ENCODE measurements at places on chromosomes 4 and X.

GRCh38 chr4:101756181-101756580, 34.3 kb upstream of the BANK1 start:
- no peak for DNase-seq

- peak; percentile 21 for DNase-seq
These were observed 28.6 kb downstream of the AFAP1 start for GRCh38 chr4:7910952-7911578.

DNA sequence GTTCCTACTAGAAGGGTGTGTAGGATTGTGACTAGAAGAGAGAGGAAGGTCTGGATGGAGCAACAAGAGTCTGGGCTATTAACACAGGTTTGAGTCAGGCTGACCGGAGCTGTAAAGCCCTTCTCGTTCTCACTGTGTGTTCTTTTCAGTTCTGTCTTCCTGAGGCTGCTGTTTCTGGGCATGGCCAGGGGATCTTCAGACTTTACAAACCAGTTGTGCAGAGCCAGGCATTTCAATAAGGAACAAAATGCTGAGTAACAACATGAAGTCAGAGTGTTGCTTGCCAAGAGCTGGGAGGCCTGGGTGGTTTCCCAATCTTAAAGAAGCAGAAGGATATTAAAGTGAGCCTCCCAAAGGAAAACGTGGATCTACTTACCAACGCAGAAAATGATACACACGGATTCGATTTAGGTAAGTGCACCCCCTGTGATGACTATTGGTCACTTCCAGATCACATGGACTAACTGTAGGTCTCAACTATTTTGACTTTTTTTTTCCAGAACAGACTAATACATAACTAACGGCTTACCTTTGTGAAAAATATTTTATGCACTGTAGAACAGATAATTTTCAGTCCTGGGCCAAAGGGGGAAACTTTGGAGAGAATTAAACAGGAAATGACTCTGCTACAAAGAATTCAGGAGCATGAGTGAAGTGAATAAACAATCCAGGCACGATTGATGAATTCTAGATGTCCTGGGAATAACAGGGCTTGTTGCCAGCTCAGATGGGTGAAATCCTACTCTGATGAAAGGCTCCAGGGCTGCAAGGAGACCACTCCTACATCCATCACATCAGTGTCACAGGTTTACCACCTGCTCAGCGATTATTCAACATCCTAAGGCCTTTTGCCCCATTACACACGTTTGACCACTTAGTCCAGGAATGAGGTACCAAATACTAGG, 94.5 kb downstream of the ANXA3 start:
- DNase-seq, result no peak

DNA sequence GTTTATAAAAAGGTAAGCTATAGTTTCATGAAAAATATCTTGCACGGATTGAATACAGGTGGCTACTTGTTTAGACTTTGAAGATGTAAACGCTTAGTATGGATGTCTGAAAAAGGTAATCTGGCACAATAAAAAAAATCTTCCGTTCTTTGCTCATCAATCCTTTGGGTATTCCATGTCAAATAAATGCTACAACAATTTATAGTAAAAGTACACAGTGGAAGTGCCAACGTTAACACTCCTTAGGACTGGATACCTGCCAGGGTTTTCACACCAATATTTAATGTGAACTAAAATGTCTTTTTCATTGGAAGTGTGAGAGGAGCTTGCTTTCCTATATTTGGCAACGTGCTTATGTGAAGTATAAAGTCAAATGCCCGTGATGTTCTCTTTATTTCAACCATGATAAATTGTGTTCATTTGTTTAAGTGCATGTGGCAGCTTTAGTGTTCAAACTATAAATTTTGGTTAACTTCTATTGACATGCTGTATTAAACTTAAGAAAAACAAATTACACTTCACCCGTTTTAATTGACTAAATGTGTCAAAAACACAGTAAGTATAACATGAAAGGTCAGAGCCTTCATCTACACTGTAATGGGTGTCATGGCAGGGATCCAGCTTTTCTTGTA, 121.7 kb upstream of the HAND2 start:
- no peak for DNase-seq

GRCh38 chr4:82380831-82381230, 7.0 kb upstream of the HNRNPD start:
- no peak for DNase-seq

GRCh38 chr4:185529413-185529812, 5.9 kb downstream of the PDLIM3 start:
- DNase-seq, result no peak

DNA sequence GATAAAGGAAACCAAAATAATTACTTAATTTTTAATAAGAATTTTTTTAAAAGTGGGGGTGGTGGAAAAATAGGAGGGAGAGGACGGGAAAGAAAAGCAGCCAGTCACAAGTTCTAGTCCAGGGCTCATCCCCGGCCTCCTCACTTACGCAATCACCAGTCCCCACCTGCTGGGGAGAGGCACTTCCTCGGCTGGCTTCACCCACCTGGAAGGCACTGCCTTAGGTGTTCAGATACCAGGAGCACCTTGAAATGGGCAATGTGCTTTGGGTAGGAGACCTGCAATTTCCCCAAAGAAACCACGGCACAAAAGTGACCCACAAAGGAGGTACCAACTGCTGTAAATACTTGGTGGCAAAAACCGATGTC, 23.8 kb downstream of the AFAP1 start:
- no peak for DNase-seq

- no peak for DNase-seq
These were observed 33.0 kb upstream of the ABCG2 start for GRCh38 chr4:88191404-88191803.

DNA sequence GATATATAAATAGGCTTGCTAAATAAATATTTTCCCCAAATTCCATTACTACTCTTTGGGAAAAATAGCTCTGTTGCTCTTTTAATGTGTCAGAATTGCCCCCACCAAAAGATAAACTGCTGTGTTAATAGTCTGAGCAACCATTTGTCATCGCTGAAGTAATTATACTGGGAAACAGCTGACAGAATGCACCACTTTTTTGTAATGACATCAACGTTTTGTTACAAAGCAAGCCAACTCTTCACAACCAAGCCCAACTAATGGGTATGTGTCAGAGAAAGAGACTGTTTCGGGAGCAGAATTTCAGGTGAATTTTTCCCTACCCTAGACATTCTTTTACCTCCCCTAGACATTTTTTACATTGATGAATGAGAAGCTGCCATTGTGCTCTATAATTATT, 405.0 kb upstream of the MAGEB18 start:
- DNase-seq, result no peak

DNA sequence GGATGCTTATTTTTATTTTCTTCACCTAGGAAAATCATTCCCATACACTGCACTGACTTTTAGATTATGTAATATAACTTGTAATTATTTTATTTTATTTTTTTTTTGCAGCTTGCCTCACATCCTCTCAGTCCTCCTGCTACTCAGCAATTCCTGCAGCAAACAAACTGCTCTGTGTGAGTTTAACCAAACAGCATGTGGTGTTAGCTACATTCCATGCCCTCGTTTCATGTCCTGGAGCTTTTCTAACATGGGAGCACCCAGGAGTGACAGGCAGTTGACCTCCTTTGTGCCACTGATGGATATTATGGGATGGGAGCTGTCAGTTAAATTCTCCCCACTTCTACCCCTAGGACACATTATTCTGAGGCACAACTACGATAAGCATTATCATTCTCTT, 24.8 kb downstream of the CXCL1 start:
- DNase-seq, result no peak

GRCh38 chr4:177555007-177555574, 112.9 kb upstream of the AGA start:
- DNase-seq, result peak; percentile 11

- DNase-seq, result no peak
These were observed 323.6 kb downstream of the AFF2 start for GRCh38 chrX:148823986-148824385.

GRCh38 chrX:41391606-41392005, 55.5 kb upstream of the NYX start:
- no peak for DNase-seq

- peak; percentile 96 for DNase-seq
These were observed at the start of gene CCNG2 for GRCh38 chr4:77156912-77157858. Gene CCNG2, plus strand, starts transcription at chr4:77157207. Its CDS starts 1,326 bp downstream, at chr4:77158533.

- DNase-seq, result no peak
These were observed 18.5 kb downstream of the TAB3 start for GRCh38 chrX:30870572-30870971.

DNA sequence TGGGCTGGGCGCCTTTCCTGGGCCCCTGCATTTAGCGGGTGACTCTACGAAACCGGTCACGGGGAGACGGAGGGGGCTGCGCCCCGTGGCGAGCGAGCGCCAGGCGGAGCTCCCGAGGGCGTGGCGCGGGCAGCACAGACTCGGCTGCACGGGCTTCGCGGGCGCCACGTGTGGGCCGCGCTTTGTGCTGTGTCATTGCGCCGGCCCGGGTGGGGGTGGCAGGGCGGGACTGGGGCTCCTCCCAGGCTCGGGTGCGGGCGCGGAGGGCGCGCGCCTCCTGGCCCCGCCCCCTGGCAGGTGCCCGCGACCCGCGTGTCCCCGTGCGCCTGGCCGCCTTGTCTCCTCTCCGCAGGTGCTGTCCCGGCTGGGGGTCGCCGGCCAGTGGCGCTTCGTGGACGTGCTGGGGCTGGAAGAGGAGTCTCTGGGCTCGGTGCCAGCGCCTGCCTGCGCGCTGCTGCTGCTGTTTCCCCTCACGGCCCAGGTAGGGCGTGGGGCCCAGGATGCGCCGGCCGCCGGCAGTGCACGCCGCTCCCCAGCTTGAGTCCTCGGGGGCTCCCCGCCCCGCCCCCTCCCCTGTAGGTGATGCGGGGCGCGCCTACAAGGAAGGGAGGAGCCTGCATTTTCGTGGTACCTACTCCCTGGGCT, 651 bp downstream of the UCHL1 start:
- DNase-seq, result peak; percentile 52

DNA sequence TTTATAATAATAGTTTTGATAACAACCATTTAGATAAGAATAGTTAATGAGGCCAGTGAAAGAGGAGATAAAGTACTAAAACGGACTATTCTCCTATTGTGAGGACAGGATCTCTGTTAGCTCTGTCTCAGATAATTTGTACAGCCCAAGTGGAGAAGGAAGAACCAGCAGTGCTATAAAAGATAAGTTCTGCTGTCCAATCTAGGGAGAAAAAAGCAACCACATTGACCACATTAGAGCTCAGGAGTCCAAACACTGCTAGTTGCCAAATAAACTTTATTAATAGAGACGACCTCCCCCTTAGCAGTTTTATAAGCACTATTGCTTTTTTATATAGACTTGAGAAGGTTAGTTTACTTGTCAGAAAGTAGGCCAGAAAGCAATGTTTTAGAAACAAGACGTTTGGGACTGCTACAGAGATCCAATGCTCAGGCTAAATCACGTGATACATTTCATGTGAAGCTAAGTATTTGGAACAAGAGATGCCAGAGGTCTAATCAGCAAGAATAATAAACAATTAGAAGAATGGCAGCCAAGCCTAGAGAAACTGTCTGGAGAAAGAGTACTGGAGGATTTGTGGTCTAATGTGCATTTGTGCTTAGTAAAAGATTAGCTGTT, 15.9 kb downstream of the IL15 start:
- no peak for DNase-seq

- DNase-seq, result no peak
These were observed 53.6 kb upstream of the PPARGC1A start for GRCh38 chr4:23943478-23943877.

GRCh38 chr4:91838181-91838861, 465.4 kb upstream of the GRID2 start:
- no peak for DNase-seq

DNA sequence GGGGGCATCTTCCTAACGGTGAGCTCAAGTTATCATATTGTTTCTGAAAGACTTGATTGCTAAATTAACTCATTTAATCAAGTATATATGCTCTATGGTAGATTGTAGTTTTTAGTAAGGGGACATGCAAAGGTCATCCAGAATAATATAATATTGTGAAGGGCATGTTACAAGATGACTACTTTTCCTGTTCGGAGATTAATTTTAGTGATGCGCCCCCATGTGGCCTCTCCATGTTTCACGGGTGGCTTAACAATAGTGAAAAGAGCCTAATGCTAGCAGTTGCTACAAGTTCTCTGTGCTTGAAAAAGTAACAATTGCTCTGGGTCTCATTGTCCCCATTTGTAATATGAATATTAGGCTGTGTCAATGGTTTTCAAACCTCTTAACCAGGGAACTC, 12.2 kb downstream of the SMPX start:
- DNase-seq, result no peak

- DNase-seq, result no peak
These were observed 107.8 kb downstream of the EFNB1 start for GRCh38 chrX:68936608-68937007.

DNA sequence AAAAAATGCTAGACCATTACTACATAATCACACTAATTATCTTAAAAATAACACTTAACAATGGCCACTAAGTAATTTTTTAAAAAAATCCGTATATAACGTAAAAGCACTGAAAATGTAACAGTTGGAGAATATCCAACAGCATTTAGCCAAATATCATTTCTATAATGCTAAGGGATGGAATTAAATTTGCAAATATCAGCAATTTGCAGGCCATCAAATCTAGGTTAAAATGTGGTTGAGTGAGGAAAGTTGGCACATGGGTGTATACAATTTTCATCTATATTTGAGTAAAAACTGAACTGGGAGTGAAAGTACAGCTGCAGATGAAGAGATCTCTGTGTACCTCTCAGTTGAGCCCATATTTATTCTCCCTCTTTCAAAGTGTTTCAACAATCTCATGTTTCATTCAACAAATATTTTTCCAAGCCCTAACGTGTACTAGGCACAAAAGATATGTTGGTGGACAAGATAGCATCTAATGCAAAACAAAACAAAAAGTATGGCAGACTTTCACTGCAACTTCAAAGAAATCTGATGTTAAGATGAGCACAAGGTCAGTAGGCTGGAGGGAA, 63.0 kb downstream of the MBNL3 start:
- DNase-seq, result no peak

- no peak for DNase-seq
These were observed 18.6 kb upstream of the ADRA2C start for GRCh38 chr4:3747581-3747904.

- no peak for DNase-seq
These were observed 126.8 kb downstream of the GPR143 start for GRCh38 chrX:9638871-9639270.

GRCh38 chr4:117447925-117448324, 362.5 kb upstream of the TRAM1L1 start:
- peak; percentile 13 for DNase-seq

GRCh38 chr4:732911-733630, 27.4 kb downstream of the PCGF3 start:
- DNase-seq, result no peak

DNA sequence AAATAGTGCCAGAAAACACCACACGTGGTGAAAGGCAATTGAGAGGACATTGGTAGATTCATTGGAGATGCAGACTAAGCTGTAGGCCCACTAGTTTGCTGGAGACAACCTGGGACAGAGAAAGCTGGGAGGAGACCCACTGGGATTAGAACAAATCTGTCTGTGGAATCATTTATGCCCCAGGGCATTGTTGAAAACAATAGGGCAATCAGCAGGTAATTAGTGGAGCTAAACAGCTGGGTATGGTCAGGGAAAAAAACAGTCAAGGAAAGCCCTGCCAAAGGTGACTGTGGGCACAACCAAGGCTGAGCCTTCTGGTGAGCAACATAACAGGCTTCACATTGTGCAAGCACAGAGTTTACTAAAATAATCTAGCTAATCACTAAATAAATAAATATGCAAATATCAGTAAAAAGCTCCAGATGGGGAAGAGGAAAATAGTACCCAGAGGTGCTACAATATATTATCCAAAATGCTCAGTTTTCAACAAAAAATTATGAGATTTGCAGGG, 9.0 kb downstream of the TCEAL3 start:
- no peak for DNase-seq

- no peak for DNase-seq
These were observed 20.6 kb downstream of the LYAR start for GRCh38 chr4:4269331-4269731.

All from SK-N-DZ (cell line).